ENCODE measurements at places on chromosomes 2 and 18.

DNA sequence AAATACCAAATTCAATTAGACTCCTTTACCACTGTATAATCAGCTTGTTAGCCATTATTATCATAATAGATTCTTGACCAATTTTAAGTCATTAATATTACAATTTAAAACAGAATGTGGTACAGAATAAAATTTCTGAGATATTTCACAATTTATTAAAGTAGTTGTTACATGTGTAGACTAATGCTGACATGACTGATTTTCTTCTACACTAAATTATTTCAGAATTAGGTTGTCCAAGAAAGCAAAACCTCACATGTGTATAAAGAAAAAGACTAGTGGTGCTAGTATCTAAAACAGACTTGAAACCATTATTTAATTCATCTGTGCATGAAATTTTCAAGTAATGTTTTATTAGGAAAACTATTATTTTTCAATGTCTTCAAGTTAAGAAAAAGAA lies 79.2 kb upstream of the COL3A1 start:
- DNase-seq: no peak

DNA sequence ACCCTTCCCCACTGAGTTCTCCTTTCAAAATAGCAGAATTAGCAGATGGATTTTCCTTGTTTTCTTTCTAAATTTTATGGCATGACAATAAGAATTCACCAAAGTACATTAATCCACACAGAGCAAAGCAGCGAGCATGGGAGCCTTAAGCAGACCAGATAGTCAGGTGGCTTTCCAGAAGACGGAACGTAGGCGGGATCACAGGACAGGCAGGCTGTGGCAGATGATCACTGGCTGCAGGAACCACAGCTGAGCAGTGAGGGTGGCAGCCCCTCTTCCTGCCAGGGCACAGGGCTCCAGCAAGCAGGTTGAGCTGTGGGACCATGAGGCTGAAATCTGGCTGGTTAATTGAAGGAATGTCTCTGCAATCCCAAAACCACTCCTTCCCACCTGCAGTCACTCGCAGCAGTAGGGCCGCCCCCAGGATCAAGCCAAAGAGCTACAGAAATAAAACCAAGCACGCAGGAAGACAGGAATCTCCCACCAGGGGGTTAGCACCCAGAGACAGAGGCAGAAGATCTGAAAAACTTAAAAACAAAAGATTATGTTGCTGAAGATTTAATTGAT lies 259.9 kb downstream of the EIPR1 start:
- DNase-seq: no peak

DNA sequence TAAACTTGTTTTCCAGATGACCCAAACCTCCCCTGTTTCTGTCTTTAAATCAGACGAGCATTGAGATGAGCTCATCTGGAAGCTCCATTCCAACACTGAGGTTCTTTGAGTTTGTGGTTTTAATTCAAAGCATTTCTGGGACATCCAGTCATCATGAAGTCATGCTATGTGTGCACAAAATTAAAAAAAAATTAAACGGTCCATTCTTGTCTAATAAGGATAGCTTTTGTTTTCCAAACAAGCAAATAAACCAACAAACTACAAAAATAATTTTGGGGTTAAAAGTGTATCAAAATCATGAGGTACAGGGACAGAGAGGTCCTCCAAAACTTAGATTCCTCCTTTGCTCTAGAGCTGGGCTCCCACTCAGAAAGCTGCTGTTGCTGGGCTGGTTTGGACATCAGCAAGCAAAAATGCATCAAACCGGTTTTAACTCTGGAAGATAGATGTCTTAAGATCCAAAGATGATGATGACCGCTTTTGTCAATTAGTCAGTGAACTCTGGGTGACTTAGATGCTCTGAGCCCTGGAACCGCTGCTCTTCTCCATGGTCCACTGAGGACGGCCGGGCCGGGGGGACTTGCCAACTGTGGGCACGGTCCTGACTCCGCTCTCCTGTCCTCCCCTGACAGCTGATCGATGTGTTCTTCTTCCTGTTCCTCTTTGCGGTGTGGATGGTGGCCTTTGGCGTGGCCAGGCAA lies 65.4 kb downstream of the TRPM8 start:
- DNase-seq: no peak

DNA sequence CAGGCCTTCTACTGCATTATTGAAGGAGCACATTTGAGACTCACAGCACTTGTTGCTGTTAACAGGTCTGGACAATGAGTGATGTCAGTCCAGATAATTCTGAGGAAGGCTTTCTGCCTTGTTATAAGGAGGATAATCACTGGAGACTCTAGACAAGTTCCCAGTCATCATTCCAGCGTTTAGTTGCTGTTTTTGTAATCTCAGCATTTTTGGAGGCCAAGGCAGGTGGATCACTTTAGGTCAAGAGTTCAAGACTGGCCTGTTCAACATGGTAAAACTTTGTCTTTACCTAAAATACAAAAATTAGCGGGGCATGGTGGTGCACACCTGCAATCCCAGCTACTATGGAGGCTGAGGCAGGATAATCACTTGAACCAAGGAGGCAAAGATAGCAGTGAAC lies 39.6 kb upstream of the TRIM43B start:
- DNase-seq: no peak

GRCh38 chr2:2018713-2019410 lies 274.5 kb upstream of the PXDN start:
- DNase-seq: no peak

DNA sequence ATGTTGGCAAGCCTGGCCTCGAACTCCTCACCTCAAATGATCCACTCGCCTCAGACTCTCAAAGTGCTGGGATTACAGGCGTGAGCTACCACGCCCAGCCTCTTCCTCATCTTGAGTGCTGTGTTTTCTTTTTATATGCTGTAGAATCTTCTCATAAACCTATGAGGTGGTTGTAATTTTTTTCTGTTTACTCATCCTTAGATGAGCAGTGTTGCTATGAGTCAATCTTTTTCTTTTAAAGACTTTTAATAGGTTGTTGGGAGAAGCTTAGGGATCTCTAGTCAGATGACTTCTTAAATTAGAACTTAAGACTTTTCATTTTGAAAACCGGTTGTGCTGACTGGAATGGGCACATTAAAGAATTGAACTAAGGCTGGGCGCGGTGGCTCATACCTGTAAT lies 8.7 kb upstream of the AAK1 start:
- DNase-seq: no peak

- DNase-seq: no peak
These were observed 182.2 kb downstream of the GLI2 start for GRCh38 chr2:120917886-120918285.

DNA sequence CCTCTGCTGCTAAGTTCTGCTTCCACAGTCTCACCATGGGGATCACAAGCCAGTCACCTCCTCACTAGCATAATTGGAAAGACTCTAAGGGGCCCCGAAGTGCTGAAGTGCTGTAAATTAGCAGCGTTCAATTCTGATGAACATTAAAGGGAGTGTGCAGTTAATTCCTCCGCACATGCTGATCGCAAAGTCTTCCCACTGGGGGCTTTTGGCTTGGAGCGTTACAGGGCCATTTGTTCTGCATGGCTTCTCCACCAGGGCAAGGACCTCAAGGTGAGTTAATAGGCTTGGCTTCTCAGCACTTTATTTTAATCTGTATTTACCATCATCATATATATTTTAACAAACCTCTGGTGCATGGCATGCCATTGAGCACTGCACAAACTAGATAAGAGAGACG lies 216.3 kb upstream of the PARD3B start:
- DNase-seq: no peak

DNA sequence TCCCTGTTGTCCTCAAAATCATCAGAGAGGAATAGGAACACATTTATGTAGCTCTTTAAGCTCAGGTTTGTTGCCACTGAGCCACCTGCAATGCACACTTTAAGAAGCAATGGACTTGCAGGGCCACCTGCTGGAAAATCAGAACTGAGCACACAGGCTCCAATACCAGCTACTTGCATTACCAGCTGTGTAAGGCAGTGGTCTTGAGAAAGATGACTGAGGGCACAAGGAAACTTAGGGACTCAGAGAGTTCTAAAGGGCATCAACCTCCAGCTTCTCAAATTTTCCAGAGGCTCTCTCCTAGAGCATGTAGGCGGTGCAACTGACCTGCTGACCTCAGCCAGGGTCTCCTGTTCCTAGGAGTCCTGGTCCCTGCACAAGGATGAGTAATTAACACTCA lies 2.5 kb upstream of the CNDP2 start:
- peak; percentile 69 for DNase-seq

- peak; percentile 48 for DNase-seq
These were observed 70.8 kb upstream of the SMAD7 start for GRCh38 chr18:49021433-49022129.

- peak; percentile 8 for DNase-seq
These were observed 128.0 kb upstream of the HNRNPA3 start for GRCh38 chr2:177084607-177085006.
